ENCODE measurements at places on chromosomes 3 and 15.

- no peak for DNase-seq
These were observed 63.3 kb upstream of the TP63 start for GRCh38 chr3:189567766-189568420.

- no peak for DNase-seq
These were observed 51.3 kb downstream of the TBL1XR1 start for GRCh38 chr3:177145954-177146353.

GRCh38 chr3:23161308-23161707, 41.8 kb upstream of the UBE2E2 start:
- DNase-seq = no peak

GRCh38 chr15:87416591-87417257, 839.8 kb downstream of the NTRK3 start:
- no peak for DNase-seq

- DNase-seq = no peak
These were observed 60.6 kb downstream of the TCF12 start for GRCh38 chr15:56978898-56979662.

DNA sequence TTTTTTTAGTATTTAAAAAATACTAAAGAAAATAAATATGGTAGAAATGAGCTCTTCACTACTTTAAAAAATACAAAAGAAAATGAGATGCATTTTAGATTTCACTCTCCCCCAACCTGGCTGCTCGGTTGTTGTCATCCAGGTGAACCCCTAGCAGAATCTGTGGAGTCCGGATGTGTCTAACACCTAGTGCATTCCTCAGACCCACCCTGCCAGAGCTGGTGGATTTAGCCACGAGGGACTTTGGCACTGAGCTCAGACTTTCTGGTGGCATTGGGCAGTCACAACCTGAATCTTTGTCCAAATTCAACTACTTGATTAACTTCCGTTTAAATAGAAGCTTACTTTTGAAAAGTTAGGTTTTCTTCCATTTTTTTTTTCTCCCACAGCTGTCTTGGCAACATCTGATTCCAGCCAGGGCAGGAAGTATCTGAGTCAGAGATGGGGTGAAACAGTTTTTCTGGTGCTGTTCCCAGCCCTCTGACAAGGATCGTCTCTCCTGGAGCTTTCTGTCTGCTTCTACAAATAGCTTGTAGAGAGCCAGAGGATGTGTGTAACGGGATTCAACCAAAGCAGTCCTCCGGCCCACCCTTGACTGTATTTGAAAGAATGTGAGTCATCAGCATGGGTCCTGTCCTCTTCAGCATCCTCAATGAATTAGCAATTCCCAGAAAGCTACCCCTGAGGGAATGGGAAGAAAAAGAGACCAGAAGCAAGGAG, 301.8 kb upstream of the MCTP2 start:
- DNase-seq = peak; percentile 18

DNA sequence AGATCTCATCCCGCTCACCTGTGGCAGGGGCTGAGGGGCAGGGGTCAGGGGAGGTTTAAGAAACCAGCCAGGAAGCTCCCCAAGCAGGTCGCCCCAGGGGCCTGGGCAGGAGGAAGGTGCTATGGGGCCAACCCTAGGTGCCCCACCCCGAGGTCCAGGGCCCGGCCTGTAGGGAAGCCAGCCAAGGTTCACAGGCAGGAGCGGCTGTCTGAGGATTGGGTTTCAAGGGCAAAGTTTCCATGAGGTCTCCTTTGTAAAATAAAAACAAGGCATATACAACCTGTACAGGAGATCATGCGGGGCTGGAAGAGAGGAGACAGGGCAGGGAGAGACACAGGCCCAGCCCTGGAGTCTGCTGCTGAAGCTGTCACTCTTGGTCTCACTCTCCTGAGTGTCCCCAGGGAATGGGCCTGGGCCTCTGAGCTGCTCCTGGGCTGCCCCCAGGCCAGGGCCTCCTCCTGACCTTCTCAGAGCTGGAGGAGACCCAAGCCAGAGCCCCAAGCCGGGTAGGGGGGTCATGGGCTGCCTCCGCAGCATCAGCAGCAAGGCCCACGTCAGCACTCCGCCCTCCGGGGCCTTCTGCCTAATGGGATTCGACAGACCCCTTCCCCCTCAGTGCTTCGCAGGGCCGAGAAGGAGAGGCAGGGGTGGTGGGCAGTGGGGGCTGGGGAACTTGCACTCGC, 5.5 kb downstream of the CPLX3 start:
- no peak for DNase-seq

DNA sequence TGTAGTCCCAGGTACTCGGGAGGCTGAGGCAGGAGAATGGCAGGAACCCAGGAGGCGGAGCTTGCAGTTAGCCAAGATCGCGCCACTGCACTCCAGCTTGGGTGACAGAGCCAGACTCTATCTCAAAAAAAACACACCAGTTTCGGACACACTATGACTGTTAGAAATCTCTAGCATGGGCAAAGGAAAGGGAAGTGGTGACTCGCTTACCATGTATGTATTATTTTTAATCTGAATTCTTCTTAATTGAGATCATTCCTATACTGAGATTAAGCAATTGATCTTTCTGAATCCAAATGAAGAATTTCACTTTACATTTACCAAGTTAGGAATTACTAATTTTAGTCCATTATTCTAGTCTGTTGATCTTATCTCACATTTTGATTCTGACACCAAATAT, 459.2 kb upstream of the ALCAM start:
- no peak for DNase-seq

DNA sequence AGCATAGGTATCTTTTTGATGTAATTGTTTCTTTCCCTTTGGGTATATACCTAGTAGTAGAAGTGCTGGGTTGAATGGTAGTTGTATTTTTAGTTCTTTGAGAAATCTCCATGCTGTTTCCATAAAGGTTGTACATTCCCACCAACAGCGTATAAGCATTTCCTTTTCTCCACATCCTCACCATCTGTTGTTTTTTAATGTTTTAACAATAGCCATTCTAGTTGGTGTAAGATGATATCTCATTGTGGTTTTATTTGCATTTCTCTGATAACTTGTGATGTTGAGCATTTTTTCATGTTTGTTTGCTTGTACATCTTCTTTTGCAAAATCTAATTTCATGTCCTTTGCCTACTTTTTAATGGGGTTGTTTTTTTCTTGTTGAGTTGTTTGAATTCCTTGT, 80.0 kb upstream of the TMC3 start:
- no peak for DNase-seq

- DNase-seq = no peak
These were observed 12.7 kb downstream of the TGM4 start for GRCh38 chr3:44887101-44887500.

GRCh38 chr15:71610728-71611552, 199.4 kb upstream of the NR2E3 start:
- no peak for DNase-seq

- no peak for DNase-seq
These were observed 42.7 kb downstream of the ALCAM start for GRCh38 chr3:105409364-105409763.

DNA sequence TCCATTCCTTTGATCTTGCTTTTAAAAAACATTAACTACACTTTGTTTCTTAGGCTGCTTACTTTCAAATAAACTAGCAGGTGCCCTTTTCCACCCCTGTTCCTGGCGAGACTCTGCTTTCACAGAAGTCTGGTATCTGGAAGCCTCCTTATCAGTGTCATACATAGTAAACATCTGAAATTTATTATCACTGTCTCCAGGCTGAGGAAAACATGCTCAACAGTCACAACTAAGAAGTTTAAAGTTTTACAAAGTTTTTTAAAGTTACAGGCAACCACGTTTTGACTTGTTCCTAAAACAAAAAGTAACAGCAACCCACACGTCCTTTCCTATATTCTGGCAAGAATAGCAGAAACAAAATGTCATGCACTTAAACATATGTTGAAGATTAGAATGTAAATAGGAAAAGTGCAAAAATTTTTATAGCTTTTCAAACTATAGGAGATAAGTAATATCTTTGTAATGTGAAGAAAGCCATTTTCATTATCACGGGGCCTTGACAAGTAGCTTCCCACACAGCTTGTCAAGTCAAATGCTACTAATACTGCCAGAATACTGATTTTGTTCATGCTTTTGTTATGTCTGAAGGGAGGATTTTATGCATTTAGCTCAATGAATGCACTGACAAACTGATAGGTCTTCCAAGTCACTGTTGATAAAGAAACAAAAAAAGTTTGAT, 275.2 kb upstream of the KCNMB2 start:
- no peak for DNase-seq

GRCh38 chr3:20146301-20146700, 39.7 kb downstream of the SGO1 start:
- DNase-seq = no peak

GRCh38 chr3:184174284-184174645, 390 bp upstream of the AP2M1 start:
- DNase-seq = no peak

DNA sequence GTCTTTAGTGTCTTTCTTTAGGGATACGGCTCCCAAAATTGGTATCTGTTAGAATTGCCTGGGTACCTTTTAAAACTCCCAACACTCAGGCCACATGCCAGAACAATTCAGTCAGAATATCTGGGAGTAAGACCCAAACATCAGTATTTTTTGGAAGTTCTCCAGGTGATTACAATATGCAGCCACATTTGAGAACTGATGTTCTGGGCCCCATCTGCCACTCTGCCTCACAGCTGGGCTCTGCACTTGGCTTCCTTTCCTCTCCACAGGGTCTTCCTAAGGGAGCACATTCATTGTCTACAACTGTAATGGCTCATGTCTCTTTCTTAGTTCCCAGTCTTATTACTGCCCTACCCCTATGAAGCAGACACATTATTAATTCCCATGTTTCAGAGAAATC, 394.5 kb downstream of the MFSD1 start:
- no peak for DNase-seq

GRCh38 chr3:124396339-124396950, 333.8 kb upstream of the UMPS start:
- DNase-seq = no peak

GRCh38 chr3:193970773-193971206, 165.2 kb upstream of the HES1 start:
- no peak for DNase-seq

GRCh38 chr15:56208185-56208584, 35.5 kb downstream of the RFX7 start:
- no peak for DNase-seq

- DNase-seq = no peak
These were observed 48.0 kb upstream of the SCAANT1 start for GRCh38 chr3:63960048-63960711.

GRCh38 chr15:77266708-77267386, 153.1 kb downstream of the PEAK1 start:
- no peak for DNase-seq

GRCh38 chr3:72004749-72005292, 219.9 kb upstream of the PROK2 start:
- DNase-seq = no peak

DNA sequence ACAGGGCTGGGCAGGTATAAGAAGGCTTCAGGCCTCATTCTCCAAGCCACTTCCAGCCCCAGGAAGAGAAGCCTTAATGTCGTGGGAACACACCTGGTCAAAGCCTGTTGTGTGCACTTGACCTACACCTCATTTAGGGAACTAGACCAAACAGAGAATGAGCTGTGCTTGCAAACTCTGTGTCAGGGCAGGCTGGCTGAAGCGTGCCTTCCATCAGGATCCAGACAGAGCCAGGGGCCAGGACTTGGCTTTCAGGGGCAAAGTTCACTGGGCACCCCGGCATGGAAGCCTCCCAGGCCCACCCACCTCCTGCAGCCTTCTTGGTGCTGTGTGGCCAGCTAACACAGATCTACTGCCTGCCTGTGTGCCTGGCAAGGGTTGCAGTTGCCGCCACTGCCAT, 11.5 kb downstream of the RBPMS2 start:
- DNase-seq = no peak

DNA sequence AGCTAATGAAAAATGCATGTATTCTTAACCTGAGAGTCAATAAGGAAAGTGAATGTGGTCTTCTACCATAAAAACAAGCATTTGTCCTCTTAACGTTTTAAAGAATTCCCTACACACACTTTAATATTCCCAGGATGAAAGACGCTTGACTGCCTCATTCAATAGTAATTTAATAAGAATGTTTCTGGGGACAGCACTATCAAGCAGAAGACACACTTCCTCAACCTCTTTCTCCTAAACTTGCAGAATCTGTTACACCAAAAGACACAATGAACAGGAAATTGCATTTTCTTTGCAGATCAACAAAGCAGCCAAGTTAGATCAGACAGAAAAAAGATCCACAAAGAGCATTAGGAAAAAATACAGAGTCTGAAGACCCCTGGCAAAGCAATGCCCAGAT, 97.7 kb downstream of the PLCH1 start:
- DNase-seq = no peak

- no peak for DNase-seq
These were observed 3.8 kb upstream of the BRPF1 start for GRCh38 chr3:9727743-9728142.

DNA sequence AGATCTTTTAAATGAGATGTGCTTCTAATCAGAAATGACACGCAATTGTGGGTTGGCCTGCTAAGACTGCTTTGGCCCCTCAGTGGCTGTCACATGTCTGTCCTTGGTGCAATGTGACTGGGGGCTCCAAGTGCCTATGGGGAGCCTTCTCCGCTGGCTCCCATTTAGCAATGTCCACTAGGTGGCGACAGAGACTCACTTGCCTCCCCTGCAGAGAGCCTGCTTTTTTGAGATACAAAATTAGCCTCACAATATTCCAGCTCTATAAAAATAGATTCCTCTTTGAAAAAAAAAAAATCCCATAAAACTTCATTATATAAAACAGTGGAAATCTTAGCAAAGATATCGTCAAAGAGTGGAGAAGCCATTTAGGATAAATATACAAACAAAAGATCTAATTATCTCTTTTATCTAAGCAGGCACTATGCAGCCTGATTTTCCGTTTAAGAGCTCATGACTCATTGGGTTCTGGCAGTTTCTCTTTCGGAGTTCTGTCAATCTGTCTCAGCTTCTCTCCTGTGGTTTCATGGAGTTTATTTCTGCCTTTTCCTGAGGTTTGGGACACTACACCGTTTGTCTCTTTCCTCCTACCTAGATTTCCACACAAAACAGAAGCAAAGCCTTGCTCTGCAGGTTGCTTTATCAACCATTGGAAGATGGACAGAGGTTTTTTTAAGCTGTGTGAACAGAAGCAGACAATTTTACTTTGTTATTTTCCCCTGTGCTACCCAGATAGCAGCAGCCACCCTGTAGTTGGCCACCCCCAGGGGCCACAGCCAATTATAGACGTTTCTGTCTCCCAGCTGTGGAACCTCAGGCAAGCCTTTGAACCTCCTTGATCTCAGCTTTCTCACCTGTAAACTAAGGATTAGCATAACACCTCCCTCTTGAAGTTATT, 68.4 kb upstream of the TNFAIP8L3 start:
- peak; percentile 89 for DNase-seq

GRCh38 chr15:75049392-75049791, 26.0 kb downstream of the PPCDC start:
- no peak for DNase-seq

All from iPS-NIHi11 (cell line).